ENCODE measurements at places on chromosomes 6 and 20. TPM values are rescaled to one million over a fixed set of nuclear protein-coding genes. Genes with fewer than 3 reads are reported as not detected.

SYNDIG1 gene
- 16.4 TPM for total RNA-seq

SLC13A3 gene
- total RNA-seq: 2.8 TPM

FBXL4 gene
- total RNA-seq: 13.1 TPM

SCUBE3 gene
- total RNA-seq: 96.6 TPM

Measured in chondrocyte (in vitro differentiated cells).